ENCODE measurements at places on chromosomes 7 and 10. TPM values are rescaled to one million over a fixed set of nuclear protein-coding genes. Genes with fewer than 3 reads are reported as not detected.

DNA sequence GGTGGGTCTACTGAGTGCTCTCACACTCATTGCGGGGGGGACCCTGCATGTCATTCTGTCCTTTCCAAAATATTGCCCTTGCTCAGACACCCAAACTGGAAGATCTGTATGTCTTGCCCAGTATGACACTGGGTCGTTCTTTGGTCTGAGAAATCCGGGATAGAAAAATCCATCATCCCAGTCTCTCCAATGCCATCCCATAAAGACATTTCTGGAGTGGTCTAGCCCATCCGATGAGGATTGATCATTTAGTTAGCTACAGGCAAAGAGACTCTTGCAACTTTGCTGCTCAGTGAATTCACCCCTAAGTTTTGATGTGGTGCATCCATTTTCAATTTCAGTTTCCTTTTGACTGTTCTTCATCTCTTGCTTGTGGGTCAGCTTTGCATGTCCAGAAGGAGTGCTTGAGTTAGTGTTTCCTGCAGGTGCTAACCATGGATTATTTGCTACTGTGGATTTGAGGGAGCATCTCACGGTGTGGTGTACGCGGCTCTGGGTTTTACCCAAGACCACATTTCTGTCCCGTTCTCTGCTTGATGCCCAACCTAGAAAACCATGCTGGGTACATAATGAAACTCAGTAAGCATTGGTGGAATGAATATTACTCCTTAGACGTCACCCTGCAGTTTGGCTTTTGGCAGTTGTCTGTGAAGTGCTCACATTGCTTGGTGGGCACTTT lies 247.0 kb upstream of the MKI67 start:
- H3K27me3 ChIP-seq: peaks cover 4% of the 10 kb centered on the region
- no peak overlapping the region for H3K27ac ChIP-seq
- H3K4me3 ChIP-seq: no peak overlapping the region

GRCh38 chr7:147245274-147245673 lies 1128.7 kb downstream of the CNTNAP2 start:
- no peaks in the 10 kb centered on the region for H3K27me3 ChIP-seq
- no peaks in the 10 kb centered on the region for H3K4me1 ChIP-seq
- no peak overlapping the region for H3K4me3 ChIP-seq
- no peak for DNase-seq
- H3K27ac ChIP-seq: no peak overlapping the region
- no peaks in the 10 kb centered on the region for H3K36me3 ChIP-seq

DNA sequence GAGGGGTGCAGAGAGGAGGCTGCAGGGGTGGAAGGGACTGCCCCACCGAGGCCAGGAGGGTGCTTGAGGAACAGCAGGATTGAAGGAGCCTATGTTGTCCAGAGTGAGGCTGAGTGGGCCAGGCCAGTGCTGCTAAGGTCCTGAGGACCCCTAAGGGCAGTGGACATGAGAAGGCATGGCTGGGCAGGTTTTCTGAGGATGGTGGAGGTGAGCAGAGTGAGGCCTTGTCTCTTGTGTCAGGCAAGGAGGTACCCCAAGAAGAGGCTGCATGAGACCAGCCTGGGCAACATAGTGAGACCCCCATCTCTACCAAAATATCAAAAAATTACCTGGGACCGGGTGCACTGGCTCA lies 5.2 kb downstream of the SH2B2 start:
- DNase-seq: no peak
- peaks cover 8% of the 10 kb centered on the region for H3K4me1 ChIP-seq
- H3K27me3 ChIP-seq: no peaks in the 10 kb centered on the region
- H3K4me3 ChIP-seq: no peak overlapping the region

DNA sequence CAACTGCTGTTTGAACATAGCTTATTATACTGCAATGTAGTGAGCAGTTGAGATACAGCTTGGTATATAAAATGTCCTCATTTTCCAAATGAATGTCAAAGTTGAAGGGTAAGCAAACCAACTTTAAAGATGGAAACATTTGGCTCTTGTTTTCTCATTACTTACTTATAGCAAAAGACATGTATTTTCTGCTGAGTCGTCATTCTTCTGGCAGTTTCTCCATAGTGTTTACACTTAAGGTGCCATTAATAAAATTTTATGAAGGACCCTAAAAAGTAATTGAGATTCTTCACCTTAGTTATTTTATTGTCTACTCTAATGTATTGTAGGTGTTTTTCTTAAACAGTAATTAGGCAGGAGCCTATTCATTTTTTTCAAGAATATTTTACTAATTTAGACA lies 68.6 kb downstream of the INSYN2A start:
- peaks cover 2% of the 10 kb centered on the region for H3K27me3 ChIP-seq
- no peaks in the 10 kb centered on the region for H3K36me3 ChIP-seq
- no peak for DNase-seq

DNA sequence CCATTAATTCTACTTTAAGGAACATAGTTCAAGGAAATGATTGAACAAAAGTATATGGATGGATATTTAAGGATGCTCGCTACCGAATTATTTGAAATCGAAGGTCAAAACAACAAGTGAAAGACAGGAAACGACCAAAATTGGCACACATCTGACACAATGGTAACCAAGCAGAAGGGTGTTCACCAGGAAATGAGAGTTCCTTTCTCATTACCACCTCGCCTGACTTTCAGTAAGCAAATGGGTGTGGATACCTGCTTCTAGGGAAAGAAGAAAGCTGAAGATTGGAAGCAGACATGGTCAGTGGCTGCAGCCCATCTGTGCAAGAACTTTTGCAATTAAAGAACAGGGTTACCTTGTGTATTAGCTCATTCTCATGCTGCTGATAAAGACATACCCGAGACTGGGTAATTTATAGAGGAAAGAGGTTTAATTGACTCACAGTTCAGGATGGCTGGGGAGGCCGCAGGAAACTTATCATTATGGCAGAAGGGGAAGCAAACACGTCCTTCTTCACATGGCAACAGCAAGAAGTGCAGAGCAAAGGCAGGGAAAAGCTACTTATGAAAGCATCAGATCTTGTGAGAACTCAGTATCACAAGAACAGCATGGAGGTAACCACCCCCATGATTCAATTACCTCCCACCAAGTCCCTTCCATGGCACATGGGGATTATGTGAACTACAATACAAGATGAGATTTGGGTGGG lies 6.2 kb upstream of the TMEM273 start:
- H3K27ac ChIP-seq: no peak overlapping the region
- H3K27me3 ChIP-seq: peaks cover 59% of the 10 kb centered on the region
- no peak for DNase-seq
- H3K4me1 ChIP-seq: peaks cover 17% of the 10 kb centered on the region
- H3K4me3 ChIP-seq: no peak overlapping the region

The SYNPO2L gene
- not detected for total RNA-seq

- no peaks in the 10 kb centered on the region for H3K36me3 ChIP-seq
- no peak overlapping the region for H3K27ac ChIP-seq
- peaks cover 4% of the 10 kb centered on the region for H3K27me3 ChIP-seq
- no peak for DNase-seq
- H3K4me1 ChIP-seq: no peaks in the 10 kb centered on the region
- H3K4me3 ChIP-seq: no peak overlapping the region
These were observed 63.3 kb downstream of the TBC1D12 start for GRCh38 chr10:94465684-94466083.

DNA sequence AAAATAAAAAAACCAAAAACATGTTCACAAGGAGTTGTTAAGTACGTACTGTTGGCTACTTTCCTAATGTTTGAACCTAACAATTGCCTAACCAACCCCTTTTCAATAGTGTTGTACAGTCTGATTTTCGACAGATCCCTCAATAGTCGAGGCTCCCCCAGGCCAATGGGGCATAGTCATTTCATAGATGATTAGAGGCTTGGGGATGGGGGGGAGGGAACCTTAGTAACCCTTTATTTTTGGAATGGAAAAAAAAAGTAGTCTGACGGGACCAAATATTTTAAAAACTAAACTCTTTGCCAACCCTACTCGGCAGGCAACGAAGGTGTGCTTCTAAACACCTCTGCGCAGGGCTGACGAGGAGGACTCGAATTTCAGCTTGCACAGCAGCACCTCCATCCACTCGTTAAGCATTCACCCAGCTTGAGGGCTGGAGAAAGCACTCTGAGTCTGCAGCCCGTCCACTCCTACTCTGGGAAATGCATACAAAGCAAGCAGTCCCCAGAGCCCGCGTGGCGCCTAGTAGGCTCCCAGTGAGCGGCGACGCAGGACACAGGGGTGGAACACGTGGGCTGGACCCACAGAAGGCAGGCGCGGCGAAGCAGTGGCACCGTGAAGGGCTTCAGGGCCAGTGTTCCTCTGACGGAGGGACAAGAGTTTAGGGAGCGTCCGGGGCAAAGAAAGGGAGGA lies 899 bp downstream of the PUS7 start:
- H3K36me3 ChIP-seq: peaks cover 5% of the 10 kb centered on the region
- H3K4me1 ChIP-seq: peaks cover 14% of the 10 kb centered on the region
- peak overlapping the region; percentile 97 for H3K4me3 ChIP-seq
- DNase-seq: peak; percentile 66
- H3K27ac ChIP-seq: peak overlapping the region; percentile 95
- no peaks in the 10 kb centered on the region for H3K27me3 ChIP-seq

DNA sequence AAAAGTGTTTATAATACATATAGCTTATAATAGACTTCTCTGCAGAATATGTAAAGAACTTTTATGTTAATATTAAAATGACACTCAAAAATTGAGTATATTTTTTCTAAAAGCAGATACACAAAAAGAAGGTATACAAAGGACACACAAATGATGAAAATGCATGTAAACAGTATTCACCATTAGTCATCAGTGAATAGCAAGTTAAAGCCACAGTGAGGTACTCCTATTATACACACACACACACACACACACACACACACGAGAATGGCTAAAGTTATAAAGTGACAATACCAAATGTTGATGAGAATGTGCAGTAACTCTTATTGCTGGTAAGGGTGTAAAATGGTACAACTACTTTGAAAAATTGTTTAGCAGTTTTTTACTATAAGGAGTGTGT lies 92.9 kb downstream of the ITGB1 start:
- H3K4me1 ChIP-seq: no peaks in the 10 kb centered on the region
- no peak for DNase-seq
- no peak overlapping the region for H3K27ac ChIP-seq
- peaks cover 5% of the 10 kb centered on the region for H3K27me3 ChIP-seq
- no peak overlapping the region for H3K4me3 ChIP-seq

The LRMDA gene
- not detected for total RNA-seq

GRCh38 chr10:126670056-126670894 lies at the start of gene C10orf90:
Gene C10orf90 (minus strand): TSS chr10:126670693. CDS start chr10:126670480, 213 bp downstream.
- H3K27ac ChIP-seq: no peak within 1 kb of the TSS
- H3K4me1 ChIP-seq: no peaks in the 10 kb centered on the region
- no peaks in the 10 kb centered on the region for H3K27me3 ChIP-seq
- no peak for DNase-seq
- no peak within 1 kb of the TSS for H3K4me3 ChIP-seq
- no peaks in the 10 kb centered on the region for H3K36me3 ChIP-seq

GRCh38 chr10:59865101-59865500 lies 41.3 kb downstream of the CCDC6 start:
- no peak for DNase-seq
- peaks cover 32% of the 10 kb centered on the region for H3K4me1 ChIP-seq
- no peak overlapping the region for H3K27ac ChIP-seq

DNA sequence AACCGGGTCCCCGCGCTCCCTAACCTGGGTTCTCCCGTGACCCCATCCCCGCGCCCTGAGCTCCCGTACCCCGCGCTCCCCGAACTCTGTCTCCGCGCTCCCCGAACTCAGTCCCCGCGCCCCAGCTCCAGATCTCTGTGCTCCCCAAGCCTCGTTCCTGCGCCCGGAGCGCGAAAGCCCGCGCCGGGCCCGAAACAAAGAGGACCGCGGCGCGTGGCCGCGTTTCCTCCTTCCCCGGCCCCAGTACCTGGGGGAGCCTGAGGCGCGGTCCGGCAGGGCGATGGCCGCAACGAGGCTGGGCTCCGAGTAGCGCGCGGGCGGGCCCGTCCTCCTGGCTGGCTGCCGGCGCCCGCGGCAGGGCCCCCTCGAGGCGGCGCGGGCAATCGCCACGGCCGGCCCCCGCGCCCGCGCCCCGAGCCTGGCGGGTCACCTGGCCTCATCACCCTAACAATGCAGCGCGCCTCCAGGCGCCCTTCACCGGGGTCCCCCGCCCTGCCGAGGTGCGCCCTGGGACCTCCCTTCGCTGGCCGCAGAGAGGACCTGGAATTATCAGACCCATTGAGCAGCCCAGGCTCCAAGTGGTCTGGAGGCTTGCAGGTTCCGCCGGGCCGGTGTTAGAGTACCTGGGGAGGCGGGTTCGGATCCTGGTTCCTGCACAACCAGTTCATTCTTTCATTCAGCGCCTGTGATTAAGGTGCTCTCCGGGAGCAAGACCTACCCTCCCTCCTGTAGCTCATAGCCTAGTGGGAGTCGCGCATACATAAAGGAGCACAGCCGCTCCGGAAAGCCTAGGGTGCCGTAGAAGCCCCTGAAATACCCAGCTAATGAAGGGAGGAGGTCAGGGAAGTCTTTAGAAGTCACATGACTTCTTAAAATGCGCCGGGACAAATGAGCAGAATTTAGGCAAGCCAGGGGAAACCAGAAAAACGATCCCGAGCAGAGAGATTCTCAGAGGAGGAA lies at the start of gene TNS3:
Gene TNS3, minus strand, starts transcription at position 308 of the 960 bp plus-strand sequence. CDS start 142,475 bp downstream, outside the sequence.
- peaks cover 35% of the 10 kb centered on the region for H3K27me3 ChIP-seq
- no peak within 1 kb of the TSS for H3K4me3 ChIP-seq
- no peak within 1 kb of the TSS for H3K27ac ChIP-seq
- DNase-seq: no peak
- H3K36me3 ChIP-seq: no peaks in the 10 kb centered on the region

The NPY4R2 gene
- not detected for total RNA-seq
